ENCODE measurements at places on chromosomes 4 and X. TPM values are rescaled to one million over a fixed set of nuclear protein-coding genes. Genes with fewer than 3 reads are reported as not detected.

GRCh38 chrX:7620560-7620959 lies 222.4 kb upstream of the VCX start:
- no peak overlapping the region for H3K4me3 ChIP-seq
- DNase-seq = no peak
- H3K27me3 ChIP-seq = no peaks in the 10 kb centered on the region
- no peak overlapping the region for H3K27ac ChIP-seq
- H3K36me3 ChIP-seq = no peaks in the 10 kb centered on the region
- no peaks in the 10 kb centered on the region for H3K4me1 ChIP-seq

DNA sequence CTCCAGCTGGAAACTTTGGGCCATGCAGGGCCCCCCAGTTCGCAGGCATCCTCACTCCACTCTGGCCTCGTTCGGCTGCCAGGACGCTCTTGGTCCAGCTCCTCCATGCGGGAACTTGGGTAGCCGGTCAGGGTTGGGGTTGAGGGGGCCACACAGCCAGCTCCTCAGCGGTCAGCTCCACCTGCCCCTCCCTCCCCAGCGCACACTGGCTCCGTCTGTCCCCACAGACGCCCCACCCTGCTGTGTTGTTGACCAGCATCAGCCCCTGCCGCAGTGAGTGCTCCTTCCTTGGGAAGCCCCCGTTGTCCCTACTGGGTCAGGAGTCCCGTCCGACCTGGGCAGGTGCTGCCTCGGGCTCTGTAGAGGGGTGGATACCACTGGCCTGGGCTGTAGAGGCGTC lies 5.8 kb downstream of the FGFRL1 start:
- no peak overlapping the region for H3K27ac ChIP-seq
- H3K4me1 ChIP-seq = peaks cover 4% of the 10 kb centered on the region
- no peaks in the 10 kb centered on the region for H3K36me3 ChIP-seq
- no peaks in the 10 kb centered on the region for H3K27me3 ChIP-seq
- H3K4me3 ChIP-seq = no peak overlapping the region

The SYTL4 gene
- total RNA-seq = not detected

The MEPE gene
- not detected for total RNA-seq

GRCh38 chr4:177574446-177574845 lies 132.2 kb upstream of the AGA start:
- no peak overlapping the region for H3K27ac ChIP-seq
- H3K27me3 ChIP-seq = no peaks in the 10 kb centered on the region
- H3K36me3 ChIP-seq = no peaks in the 10 kb centered on the region
- H3K4me1 ChIP-seq = no peaks in the 10 kb centered on the region
